Mesenteric fat pad (tissue), 1 donor: ENCODE measurements at places on chromosomes 5 and 9. TPM values are rescaled to one million over a fixed set of nuclear protein-coding genes. Genes with fewer than 3 reads are reported as not detected.

CD180 gene
- 2.6 TPM for total RNA-seq

MSMP gene
- not detected for total RNA-seq

MARVELD2 gene
- total RNA-seq: 0.58 TPM

ARRDC3 gene
- total RNA-seq: 59.9 TPM

IFNA13 gene
- not detected for total RNA-seq

OR2K2 gene
- total RNA-seq: not detected
